ENCODE measurements at places on chromosomes 2 and 18. TPM values are rescaled to one million over a fixed set of nuclear protein-coding genes. Genes with fewer than 3 reads are reported as not detected.

Gene ITPRIPL1
- 1.9 TPM for total RNA-seq

Gene CETN1
- total RNA-seq: not detected

Gene CPO
- 0.51 TPM for total RNA-seq

DNA sequence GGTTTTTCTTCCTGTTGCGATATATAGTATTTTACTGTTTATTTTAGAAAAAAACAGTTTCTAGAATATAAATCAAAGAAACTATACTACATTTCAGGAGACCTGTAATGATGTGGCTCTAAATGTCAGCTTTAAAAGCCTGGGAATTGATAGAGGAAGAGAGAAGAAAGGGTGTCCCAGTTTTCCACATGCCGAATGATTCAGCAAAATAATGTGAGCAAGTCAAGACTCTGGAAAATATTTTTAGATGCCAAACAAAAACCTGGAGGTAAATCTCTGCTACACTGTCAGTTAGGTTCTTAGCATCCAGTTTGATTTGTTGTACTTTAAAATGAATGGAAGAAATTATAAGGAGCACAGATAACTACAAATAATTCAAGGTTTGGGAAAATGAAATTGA, 67.1 kb upstream of the DSG1 start:
- no peak for DNase-seq

DNA sequence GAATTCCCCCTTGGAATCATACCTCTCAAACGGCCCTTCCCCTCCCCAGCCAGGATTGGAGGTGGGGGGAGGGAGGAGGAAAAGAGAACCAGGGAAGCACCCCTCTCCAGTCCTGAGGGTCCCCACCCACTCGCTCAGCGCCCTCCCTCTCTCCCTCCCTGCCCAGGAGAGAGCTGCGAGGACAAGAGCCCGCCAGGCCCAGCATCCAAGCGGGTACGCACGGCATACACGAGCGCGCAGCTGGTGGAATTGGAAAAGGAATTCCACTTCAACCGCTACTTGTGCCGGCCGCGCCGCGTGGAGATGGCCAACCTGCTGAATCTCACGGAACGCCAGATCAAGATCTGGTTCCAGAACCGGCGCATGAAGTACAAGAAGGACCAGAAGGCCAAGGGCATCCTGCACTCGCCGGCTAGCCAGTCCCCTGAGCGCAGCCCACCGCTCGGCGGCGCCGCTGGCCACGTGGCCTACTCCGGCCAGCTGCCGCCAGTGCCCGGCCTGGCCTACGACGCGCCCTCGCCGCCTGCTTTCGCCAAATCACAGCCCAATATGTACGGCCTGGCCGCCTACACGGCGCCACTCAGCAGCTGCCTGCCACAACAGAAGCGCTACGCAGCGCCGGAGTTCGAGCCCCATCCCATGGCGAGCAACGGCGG, 14.4 kb downstream of the HOXD3 start:
- no peak for DNase-seq

- DNase-seq: no peak
Measured at GRCh38 chr2:7027411-7027810, 110.2 kb downstream of the RNF144A start.

- no peak for DNase-seq
Measured at GRCh38 chr2:112579241-112579640, 5.2 kb upstream of the CHCHD5 start.

DNA sequence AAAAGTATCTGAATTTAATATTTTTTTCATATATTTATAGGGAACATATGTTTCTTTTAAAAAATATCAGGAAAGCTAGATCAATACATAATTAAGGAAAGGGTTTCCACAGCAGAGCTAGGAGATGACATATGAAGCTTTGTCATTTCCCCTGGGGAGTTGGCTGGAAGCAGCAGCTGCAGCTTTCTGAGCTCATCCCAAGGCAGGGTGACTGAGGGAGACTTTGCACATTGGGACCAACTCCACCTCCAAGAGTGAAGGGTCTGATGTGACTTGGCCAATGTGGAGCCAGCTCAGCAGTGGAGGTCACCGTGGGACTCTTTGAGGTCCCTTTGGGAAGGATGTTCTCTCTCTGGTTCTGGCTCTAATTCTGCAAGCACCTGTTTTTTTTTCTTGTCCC, 315.1 kb downstream of the RDH14 start:
- DNase-seq: no peak

DNA sequence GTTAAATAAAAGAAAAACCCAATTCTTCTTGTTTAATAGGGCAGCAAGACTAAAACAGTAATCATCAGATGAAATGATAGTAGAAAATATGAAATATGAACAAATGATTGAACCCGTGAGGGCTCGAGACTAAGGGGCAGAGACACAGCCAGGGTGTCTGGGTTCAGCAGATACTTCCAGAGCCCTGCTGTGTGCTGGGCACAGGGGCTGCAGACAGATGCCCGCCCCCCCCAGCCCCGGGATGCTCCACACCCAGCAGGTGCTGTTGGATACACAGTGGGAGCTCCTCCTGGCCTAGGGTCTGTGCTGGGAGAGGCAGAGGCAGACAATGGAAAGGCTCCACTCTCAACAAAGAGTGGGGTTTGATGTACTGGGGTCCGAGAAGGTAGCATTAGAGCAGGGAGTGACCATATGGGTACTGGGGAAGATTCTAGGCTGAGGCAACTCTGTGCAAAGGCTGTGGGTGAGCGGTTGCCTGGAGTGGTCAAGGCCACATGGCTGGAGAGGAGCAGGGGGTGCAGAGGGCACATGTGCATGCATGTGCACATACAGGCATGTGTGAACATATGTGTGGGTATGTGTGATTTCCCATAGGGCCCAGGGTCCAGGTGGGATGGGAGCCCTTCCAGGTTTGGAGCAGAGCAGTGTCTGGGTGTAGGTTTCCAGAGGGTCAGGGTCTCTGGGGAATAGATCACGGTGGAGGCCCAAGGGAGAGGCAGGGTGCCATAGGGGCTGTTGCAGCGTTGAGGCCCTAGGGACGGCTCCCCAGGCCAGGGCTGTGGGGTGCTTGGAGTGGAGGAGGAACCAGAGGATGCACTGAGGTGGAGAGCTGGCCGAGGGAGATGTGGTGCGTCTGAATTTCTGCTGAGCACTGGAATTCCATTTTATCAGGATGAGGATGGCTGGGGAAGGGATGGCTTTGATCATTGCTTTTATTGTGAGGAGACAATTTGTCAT, 36.7 kb downstream of the LDLRAD4 start:
- DNase-seq: no peak

- no peak for DNase-seq
Measured at GRCh38 chr2:160934263-160934662, 226.0 kb upstream of the TANK start.
